NCI-H2081 treated with DMSO at 0.1 percent for 48 hours (cell line): ENCODE measurements at places on chromosomes 16 and 17.

DNA sequence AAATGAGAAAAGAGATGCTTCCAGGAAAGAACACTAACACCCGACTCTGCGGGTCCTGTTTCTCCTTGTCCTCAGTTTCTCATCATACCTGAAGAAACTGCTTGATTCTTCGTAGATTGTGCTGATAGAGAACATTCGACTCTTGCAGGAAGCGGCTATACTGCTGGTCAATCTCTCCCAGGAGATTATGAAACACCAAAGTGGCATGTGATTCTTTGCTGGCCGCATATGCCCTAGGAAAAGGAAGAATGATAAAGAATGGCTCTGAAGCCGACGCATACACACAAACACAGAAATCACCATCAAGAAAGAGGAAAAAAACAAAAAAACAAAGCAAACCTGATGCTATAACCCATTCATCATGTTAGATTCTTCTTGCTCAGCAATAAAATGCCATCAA, 41.8 kb downstream of the STAT3 start:
- DNase-seq = no peak

- no peak for DNase-seq
These were observed 91.4 kb upstream of the EEF2KMT start for GRCh38 chr16:5188989-5189352.

- DNase-seq = no peak
These were observed 22.9 kb upstream of the PRSS54 start for GRCh38 chr16:58317608-58318152.

- DNase-seq = no peak
These were observed 1403.8 kb upstream of the GOT2 start for GRCh38 chr16:60137891-60138290.

- DNase-seq = no peak
These were observed 341.0 kb downstream of the CPPED1 start for GRCh38 chr16:12462426-12463280.

- no peak for DNase-seq
These were observed 10.2 kb downstream of the CDH5 start for GRCh38 chr16:66376577-66377305.

DNA sequence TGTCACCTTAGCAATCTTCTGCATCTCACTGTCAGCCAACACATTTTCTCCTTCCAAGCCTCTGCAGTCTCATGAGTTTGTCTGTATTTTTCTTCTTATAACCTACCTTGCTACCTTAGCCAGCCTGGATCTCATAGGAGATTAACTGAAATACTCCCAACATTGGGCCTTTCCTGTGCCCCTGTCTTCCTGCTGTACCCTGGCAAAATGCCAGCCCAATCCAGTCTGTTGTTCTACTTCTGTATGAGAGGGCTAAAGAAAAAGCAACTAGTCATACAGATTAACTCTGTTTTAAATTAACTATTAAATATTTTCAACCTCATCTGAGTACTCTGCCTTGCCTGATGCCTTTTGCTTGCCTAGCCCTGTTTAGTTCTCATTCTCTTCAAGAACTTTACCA, 18.4 kb downstream of the GOSR1 start:
- no peak for DNase-seq

GRCh38 chr16:84667600-84668309, 19.4 kb downstream of the KLHL36 start:
- no peak for DNase-seq

DNA sequence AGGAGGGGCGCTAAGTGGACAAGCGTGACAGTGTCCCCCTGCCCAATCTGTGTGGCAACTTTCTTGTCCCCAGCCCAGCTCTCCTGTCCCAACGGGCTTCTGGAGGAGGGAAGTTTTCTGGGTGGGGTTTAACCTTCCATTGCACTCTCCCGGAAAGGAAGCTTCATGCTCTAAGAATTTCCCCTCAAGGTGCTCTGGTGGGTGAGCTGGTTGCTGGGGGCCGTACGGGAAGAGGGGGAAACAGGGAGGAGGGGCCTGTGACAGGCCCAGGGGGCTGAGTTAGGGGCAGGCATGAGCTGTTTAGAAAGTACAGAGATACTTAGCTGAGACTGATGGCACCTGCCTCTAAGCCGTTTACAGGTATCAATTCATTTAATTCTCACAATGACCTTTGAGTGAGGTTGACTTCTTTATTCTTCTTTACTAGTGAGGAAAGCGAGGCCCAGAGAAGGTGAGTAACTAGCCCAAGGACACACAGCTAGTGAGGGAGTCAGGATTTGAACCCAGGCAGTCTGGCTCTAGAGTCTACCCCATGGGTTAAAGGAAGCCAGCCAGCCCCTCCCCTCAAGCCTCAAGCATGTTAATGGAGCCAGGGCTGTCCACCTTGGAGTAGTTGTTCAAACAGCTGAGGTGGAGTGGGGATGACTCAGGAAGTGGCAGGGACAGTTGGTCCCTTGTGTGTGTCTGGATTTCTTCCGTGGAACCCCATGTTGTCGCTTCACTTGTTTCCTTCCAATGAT, 18.9 kb downstream of the ADGRG1 start:
- no peak for DNase-seq

DNA sequence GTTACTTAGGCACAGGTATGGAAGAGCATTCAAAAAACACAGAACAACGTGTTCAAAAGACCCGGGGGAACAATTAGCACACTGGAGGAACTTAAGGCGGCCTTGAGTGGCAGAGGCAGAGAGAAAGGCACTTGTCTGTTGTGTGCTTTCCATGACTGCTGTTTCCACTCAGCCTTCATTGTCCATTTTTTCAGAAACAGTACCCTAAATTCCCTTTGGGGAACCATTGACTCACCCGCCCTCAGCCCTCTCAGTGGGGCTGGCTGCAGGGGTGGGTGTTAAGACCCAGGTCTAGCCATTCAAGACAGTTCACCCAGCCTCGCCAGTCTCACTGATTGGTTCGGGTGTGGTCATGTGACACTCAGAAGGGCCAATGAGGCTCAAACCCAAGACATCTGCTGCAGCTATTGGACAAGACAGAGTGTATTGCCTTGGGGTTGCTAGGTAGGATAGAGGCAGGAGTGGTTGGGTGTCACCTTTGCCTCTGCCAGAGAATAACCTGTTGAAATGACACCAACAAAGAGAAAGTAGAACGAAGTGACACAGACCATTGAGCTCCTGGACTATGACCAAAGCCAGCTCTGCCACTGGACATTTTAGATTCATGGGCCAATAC, 19.6 kb upstream of the CEP20 start:
- DNase-seq = no peak

DNA sequence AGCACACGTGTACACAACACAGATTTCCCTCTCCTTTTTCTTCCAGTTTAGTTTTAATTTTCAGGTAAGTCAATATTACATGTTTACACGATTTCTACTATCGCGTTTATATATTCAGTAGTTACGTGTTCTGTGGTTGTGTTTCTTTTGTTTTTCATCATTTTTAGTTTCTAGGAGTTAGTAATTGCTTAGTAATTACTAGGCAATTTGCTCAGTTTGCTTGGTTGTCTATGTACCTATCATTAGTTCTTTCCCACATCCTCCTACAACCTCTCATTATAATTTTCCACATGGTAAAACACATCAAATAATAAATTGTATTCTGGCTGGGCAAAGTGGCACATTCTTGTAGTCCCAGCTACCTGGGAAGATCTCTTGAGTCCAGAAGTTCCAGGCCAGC, 24.6 kb upstream of the GUCY2D start:
- DNase-seq = no peak

GRCh38 chr17:48791128-48792032, 25.6 kb downstream of the TTLL6 start:
- no peak for DNase-seq

GRCh38 chr17:6568184-6568758, 11.9 kb upstream of the PITPNM3 start:
- DNase-seq = no peak

DNA sequence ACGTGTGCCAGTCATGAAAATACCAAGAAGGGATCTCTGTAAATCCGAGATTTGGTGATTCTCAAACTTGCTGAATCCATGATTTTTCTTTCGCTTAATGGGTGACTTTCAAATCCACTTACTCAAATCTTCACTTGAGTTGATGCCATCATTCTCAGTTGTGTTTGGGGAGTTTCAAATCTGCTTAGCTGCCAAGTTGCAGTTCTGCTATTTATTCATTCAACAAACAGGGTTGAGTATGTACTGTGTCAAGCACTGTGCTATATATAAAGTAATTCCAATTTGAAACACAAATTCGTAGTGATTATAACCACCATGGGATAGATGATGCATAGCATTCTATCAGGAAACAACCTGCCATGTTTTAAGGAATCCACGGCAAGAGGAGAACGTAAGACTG, 394.3 kb downstream of the CDH13 start:
- no peak for DNase-seq

GRCh38 chr16:70483426-70483825, 29.0 kb downstream of the FCSK start:
- DNase-seq = no peak

DNA sequence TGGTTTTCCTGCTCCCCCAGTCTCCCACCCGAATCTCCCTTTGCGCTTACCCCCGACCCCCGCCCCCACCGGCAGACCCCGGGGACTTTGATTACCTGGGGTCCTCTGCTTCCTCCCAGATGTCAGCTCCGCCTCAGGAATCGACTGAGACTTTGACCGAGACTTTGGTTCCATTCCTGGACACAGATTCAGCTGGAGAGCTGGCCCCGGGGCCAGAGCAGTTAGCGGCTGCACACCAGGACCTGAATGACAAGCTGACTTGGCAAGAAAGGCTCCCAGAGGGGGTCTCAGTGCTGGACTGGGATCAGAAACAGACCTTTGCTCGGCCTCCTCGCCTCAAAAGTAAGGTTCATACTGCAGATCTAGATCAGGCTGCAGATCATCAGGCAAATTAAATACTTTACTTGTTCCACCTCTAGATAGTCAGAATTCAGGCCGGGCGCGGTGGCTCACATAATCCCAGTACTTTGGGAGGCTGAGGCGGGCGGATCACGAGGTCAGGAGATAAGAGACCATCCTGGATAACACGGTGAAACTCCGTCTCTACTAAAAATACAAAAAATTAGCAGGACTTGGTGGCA, 60.3 kb upstream of the FBXO47 start:
- DNase-seq = no peak

DNA sequence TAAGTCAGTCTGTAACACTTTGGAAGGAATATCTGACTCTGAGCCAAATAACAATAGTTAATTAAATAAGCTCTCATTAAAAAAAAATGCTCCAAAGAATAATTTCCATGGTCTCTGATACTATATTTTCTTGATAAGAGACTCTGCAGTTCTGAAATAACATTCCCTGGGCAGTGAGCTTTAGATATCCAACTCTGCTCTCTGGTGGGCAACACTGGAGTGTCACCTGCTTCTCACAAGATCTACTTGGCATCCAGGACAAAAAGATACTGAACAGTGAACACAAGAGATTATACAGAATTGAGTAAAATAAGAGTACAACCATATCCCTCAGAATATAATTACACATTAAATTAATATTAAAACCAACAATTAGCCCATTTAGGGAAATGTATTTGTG, 13.7 kb downstream of the BLMH start:
- no peak for DNase-seq

DNA sequence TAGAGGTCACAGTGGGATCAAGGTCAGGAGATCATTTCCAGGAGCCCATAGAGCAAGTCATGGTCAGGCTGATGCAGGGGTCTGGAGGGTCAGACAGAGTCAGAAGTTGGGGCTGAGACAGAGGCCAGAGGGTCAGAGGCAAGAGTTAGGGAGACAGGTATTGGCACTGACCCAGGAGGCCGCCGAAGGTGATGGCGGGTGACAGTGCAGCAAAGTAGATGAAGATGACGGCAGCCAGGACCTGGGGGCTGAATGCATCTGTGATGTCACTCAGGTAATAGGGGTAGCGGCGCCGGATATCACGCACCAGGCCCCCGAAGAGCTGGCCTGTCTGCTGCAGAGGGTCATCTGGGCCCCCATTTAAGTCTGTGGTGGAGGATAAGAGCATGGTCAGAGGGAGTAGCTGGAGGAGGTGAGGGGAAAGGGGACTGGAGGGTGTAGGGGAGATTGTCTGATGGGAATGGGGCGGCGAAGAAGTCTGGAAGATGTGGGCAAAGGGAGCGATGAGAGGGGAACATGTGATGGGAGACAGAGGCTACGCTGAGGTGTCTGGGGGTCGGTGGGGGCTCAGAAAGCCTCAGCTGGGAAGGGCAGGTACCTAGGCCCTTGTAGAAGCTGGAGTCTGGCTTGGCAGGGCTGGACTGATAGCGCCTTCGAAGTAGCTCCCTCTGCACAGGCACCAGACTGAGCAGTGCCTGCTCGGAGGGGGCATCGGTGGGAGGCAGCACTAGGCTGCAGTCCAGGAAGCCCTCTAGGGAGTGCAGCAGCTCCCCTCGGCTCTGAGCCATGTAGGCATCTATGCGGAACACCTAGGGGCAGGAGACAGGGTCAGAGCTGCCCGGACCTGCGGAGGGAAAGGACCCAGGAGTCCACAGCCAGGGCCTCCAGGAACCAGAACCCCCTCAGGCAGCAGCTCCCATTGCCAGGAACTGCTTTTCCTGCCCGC, 9.8 kb downstream of the SLC4A1 start:
- no peak for DNase-seq

DNA sequence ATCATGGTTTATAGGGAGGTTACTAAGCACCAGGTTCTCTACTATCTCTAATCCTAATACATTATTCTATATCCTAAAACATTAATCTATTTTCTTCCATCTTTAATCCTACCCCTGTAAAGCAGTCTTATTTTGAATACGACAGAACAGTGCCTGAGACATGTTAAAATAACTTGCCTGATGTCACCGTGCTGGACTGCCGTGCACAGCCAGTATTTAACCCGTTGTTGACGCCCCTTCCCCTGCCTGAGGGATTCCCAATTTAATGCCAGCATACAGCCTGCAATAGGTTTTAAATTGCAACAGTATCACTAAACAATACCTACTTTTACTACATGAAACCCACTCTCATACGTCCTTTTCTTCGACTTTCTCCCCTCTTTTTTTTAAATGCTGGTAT, 133.3 kb downstream of the PARN start:
- no peak for DNase-seq

GRCh38 chr17:74567397-74567796, at the start of gene CD300H:
Gene CD300H, minus strand, starts transcription at chr17:74567509.
- no peak for DNase-seq

- no peak for DNase-seq
These were observed 22.8 kb downstream of the TAOK1 start for GRCh38 chr17:29412780-29413565.

- peak; percentile 61 for DNase-seq
These were observed 3.8 kb downstream of the SMARCD2 start for GRCh38 chr17:63838631-63839171.

GRCh38 chr16:81995651-81996050, 15.6 kb downstream of the SDR42E1 start:
- DNase-seq = no peak

GRCh38 chr16:19167710-19168370, at the start of gene SYT17:
Gene SYT17, plus strand, starts transcription at chr16:19168240. Its CDS starts 407 bp downstream, at chr16:19168647.
- DNase-seq = no peak

GRCh38 chr17:80742091-80742490, 197.5 kb downstream of the RPTOR start:
- DNase-seq = no peak

DNA sequence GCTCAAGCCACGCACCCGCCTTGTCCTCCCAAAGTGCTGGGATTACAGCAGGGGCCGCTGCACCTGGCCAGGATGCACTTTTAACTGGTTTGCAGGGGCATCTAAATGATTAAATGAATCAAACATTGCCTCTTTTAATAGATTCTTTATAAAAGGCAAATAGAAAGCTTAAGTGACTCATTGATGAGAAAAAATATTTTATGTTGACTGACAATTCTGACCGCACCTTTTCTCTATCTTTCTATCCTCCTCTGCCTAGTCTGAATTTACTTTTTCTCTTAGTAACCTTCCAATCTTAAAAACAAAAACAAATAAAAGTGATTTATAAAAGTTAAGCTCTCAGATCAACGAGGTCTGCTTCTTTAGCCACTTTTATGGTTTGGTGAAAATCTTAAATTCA, 35.3 kb downstream of the SLC39A11 start:
- no peak for DNase-seq

- no peak for DNase-seq
These were observed 15.2 kb downstream of the RPH3AL start for GRCh38 chr17:337453-337852.
